ENCODE measurements at places on chromosomes 4 and X. TPM values are rescaled to one million over a fixed set of nuclear protein-coding genes. Genes with fewer than 3 reads are reported as not detected.

The SPATA18 gene
- total RNA-seq, result 9.6 TPM

The ZNF157 gene
- not detected for total RNA-seq

The HMGN5 gene
- 0.98 TPM for total RNA-seq

The FAM47A gene
- not detected for total RNA-seq

The SSX2B gene
- total RNA-seq, result not detected

The HSD17B13 gene
- not detected for total RNA-seq

The TEX11 gene
- not detected for total RNA-seq

The RPS6KA6 gene
- total RNA-seq, result 1.1 TPM
